Activated T-helper 1 cell treated with anti-CD3 and anti-CD28 coated beads, Interleukin-2, amount 50 U/mL, for 16 hours (primary cell): ENCODE measurements at places on chromosomes 4 and X.

- DNase-seq = no peak
These were observed 156.1 kb upstream of the EOLA2 start for GRCh38 chrX:150094375-150094774.

DNA sequence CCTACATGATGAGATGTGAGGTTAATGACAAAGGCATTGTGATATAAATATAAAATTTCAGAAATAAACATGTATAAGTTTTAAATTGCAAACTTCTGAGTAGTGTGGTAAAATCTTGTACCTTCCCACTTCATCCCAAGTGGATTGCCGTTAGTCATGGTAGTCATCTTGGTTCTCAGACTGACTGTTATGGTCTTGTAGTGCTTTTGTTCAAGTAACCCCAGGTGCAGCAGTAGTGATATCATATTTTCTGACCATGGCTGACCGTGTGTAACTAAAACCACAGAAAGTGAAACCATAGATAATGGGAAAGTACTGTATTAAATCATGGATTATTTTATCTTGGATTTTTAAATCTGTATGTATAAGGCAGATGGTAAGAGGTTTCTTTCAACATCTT lies 74.8 kb upstream of the SLIT2 start:
- no peak for DNase-seq

DNA sequence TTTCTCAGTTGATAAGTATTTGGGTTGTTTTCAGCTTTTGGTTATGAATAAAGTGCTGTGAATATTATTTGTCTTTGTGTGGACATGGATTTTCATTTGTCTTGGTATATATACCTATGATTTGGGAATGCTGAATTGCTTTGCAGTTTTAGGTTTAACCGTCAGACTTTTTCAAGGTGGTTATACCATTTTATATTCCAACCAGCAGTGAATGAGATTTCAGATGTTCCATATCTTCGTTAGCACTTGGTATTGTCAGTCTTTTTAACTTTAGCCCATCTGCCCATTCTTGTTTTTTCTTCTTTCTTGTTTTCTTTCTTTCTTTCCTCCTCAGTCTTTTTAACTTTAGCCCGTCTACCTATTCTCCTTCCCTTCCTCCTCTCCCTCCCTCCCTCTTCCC lies 106.0 kb downstream of the KDM6A start:
- DNase-seq = no peak

- no peak for DNase-seq
These were observed 144.4 kb downstream of the ZNF674 start for GRCh38 chrX:46400530-46401443.

GRCh38 chrX:51292421-51292820 lies 40.2 kb upstream of the NUDT10 start:
- no peak for DNase-seq

DNA sequence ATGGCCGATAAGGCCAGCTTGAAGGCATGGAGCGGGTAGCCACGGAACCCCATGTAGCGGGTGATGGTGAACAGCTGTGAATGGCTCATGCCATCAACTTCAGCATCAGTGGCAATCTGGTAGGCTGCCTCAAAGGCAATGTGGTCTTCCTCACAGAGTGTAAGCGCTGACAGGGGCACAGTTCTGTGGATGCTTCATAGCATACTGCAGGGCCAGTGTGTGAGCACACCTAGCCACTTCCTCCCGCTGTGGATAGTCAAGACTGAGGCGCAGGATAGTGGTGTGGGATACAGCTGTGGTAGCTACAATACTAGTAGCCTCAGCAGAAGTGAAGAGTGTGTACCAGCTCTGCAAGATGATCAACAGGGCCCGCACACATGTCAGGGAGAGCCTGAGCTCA lies 40.5 kb downstream of the C4orf33 start:
- no peak for DNase-seq

DNA sequence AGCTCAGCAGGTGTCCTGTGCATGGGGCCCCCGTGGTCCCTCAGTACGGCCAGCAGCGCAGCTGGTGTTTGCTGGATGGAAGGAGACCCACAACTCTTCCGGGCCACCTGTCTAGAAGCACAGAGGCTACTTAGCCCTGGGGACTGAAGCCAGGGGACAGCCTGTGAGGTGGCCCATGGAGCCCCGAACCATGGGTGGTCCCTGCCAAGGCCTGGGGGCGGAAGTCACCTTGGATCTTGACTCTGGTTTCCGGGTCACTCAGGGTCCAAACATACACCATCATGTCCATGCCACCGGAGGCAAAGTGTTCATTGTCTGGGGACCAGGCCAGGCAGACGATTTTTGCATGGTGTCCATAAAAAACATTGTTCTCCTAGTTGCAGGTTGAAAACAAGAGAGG lies 39.5 kb downstream of the WDR1 start:
- no peak for DNase-seq

DNA sequence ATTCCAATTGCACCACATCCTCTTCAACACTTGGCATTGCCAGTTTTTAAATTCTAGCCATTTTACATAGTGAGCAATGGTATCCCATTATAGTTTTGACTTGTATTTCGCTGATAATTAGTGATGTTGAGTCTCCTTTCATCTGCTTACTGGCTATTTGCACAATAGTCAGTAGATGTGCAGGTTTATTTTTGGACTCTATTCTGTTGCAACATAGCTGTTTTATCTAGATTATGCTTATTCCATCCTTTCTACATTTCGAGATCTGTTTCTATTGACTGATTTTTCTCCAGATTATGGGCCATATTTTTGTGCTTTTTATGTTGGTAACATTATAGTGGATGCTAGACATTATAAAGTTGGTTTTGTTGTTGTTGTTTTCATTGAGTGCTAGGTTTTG lies 106.1 kb downstream of the WWC2 start:
- DNase-seq = no peak

- no peak for DNase-seq
These were observed 47.5 kb upstream of the GALNT7 start for GRCh38 chr4:173121076-173121561.

GRCh38 chr4:39559626-39560025 lies 32.4 kb upstream of the UGDH start:
- DNase-seq = no peak

DNA sequence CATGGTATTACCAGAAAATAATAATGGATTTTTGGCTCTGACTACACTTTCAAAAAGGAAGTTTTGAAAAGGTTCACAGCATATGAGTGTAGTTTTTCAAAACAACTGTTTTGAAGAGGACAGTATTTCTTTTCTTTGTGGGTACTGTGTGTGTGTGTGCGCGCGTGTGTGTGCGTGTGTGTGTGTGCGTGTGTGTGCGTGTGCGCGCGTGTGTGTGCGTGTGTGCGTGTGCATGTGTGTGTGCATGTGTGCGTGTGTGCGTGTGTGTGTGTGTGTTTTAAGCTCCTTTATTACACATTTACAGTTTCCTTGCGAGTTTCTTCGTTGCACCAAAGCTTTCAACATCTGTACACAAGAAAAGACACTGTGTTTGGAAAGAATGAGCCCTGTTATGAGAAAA lies 755.4 kb downstream of the SH3BGRL start:
- no peak for DNase-seq

- no peak for DNase-seq
These were observed 18.3 kb downstream of the SORBS2 start for GRCh38 chr4:185793716-185794115.

DNA sequence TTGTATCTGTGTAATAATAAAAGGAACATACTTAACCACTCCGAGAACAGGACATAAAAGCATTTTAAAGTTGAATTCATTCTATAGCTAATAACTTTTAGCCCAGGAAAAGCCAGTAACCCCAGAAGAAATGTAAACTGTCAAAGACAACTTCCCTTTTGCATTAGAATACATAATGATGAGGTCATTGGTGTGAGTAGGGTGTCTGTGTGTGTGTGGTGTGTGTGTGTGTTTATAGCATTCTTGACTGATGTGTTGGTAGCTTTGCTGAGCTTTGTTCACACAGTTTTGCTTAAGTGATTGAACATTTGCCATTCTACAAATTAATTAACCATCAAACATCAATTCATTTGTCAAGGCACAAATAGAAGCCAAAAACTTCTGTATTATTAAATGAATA lies 559.6 kb downstream of the ARAP2 start:
- DNase-seq = no peak

DNA sequence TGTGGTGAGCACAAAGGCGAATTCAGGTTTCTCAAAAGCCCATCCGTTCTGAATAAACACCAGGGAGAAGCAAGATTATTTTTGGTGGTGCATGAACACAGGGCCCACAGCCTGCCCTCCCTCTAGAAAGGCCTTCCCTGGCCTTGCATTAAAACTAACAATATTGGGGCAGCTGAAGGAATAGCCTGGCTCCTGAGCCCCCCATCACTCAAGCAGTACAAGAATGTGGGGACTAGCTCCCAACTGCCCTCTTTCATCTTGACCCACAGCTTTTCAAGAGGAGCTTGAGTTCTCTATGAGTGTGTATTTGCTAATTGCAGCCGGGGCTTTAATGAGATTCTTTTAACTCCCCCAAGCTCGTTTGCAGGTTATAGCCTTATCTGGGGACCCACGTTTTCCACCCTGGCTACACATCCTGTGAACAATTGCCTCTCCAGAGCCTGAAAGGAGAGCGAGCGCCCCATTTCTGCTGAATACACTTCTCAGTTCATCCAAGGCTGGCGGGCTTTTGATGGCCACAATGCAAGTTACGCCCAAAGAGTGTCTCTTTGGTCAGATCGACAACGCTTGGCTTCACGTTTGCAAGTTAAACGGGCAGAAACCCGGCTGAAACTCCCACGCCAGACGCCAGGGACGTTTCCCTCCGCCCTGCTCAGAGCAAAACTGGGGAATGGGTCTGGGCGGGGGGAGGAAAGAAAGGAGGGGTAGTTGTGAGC lies 4.7 kb upstream of the GSX2 start:
- no peak for DNase-seq

DNA sequence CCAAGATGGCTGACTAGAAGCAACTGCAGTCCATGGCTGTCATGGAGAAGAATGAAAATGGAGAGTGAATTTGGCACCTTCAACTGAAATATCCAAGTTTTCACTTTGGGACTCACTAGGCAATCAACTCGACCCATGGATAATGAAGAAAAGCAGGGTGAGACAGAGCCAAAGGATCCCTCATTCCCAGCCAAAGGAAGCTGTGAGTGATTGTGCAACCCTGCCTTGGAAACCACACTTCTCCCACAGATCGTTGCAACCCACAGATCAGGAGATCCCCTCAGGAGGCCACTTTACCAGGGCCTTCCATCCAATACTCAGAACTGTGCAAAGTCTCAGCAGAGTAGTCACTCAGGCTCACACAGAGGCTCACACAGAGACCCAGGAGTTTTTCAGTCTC lies 4.5 kb downstream of the CFAP299 start:
- DNase-seq = no peak
